Nephron progenitor cell (in vitro differentiated cells): ENCODE measurements at places on chromosomes 5 and 9.

DNA sequence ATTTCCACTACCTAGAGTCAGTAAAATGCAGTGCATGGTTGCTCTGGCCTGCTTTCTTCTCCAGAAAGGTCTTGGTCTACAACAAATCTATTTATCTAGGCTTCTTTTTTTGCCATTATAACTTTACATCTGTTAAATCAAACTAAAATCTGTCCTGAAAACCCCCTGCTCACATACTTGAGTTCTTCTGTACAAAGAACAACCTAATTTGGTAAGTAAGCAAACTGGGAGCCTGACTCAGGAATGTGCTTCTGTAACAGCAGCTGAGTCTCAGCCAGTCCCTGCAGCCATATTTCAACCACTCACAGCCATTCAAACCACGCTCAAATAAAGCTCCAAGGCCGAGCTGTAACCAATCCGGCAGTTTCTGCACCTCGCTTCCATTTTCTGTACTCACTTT, 95.8 kb downstream of the PLPP1 start:
- DNase-seq = no peak
- peaks cover 54% of the 10 kb centered on the region for H3K36me3 ChIP-seq
- peak overlapping the region; percentile 72 for H3K27ac ChIP-seq
- H3K27me3 ChIP-seq = no peaks in the 10 kb centered on the region

GRCh38 chr9:16601991-16602390, 268.5 kb downstream of the BNC2 start:
- no peaks in the 10 kb centered on the region for H3K36me3 ChIP-seq
- peaks cover 4% of the 10 kb centered on the region for H3K27me3 ChIP-seq
- no peaks in the 10 kb centered on the region for H3K4me1 ChIP-seq
- no peak overlapping the region for H3K4me3 ChIP-seq

GRCh38 chr5:143760131-143760505, 51.8 kb upstream of the HMHB1 start:
- no peaks in the 10 kb centered on the region for H3K36me3 ChIP-seq
- H3K27ac ChIP-seq = no peak overlapping the region
- no peak overlapping the region for H3K4me3 ChIP-seq
- no peak for DNase-seq
- peaks cover 3% of the 10 kb centered on the region for H3K27me3 ChIP-seq
- peaks cover 5% of the 10 kb centered on the region for H3K4me1 ChIP-seq

GRCh38 chr9:80968611-80969010, 720.7 kb downstream of the TLE1 start:
- H3K27me3 ChIP-seq = no peaks in the 10 kb centered on the region
- DNase-seq = no peak
- no peak overlapping the region for H3K4me3 ChIP-seq
- H3K4me1 ChIP-seq = peaks cover 34% of the 10 kb centered on the region
- H3K36me3 ChIP-seq = peaks cover 23% of the 10 kb centered on the region

DNA sequence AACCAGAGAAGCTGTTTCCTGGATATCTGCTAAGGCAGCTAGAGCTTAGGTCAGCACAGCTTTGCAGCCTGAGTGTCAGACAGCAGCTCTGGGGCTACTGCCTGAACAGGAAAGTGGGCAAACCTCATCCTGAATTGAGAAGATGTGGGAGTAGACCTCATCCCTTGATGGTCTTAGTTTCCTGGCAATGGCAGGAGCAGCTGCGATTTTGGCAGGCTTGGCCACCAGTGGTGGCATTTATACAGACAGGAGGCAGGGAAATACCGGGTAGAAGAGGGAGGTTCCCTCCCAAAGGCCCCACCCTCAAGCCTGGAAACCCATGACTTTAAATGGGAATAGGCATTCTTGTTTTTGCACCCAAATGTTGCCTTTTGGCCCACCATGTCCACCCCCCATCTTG, 69.7 kb downstream of the LIX1 start:
- no peak for DNase-seq
- H3K27me3 ChIP-seq = no peaks in the 10 kb centered on the region
- H3K4me1 ChIP-seq = peaks cover 13% of the 10 kb centered on the region
- H3K36me3 ChIP-seq = no peaks in the 10 kb centered on the region

DNA sequence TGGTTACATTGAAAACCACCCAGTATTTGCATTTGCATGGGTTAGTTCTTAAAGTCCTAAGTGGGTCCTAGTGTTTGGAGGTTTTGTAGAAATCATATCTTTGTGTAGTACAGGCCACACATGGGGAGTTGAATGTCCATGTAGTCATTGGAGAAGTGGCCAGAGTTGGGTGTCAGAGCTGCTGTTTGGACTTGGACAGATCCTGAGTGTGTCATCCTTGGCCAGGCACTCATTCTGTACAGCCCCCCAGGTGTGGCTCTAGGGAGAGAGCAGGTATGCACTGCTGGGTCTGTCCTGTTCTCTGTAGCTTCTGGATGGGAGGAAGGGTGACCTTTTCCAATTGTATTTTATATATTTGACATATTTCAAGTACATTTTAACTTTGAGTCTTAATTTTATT, 82.4 kb downstream of the IQGAP2 start:
- peaks cover 52% of the 10 kb centered on the region for H3K4me1 ChIP-seq
- peaks cover 5% of the 10 kb centered on the region for H3K36me3 ChIP-seq
- DNase-seq = no peak
- no peak overlapping the region for H3K4me3 ChIP-seq
- no peaks in the 10 kb centered on the region for H3K27me3 ChIP-seq

DNA sequence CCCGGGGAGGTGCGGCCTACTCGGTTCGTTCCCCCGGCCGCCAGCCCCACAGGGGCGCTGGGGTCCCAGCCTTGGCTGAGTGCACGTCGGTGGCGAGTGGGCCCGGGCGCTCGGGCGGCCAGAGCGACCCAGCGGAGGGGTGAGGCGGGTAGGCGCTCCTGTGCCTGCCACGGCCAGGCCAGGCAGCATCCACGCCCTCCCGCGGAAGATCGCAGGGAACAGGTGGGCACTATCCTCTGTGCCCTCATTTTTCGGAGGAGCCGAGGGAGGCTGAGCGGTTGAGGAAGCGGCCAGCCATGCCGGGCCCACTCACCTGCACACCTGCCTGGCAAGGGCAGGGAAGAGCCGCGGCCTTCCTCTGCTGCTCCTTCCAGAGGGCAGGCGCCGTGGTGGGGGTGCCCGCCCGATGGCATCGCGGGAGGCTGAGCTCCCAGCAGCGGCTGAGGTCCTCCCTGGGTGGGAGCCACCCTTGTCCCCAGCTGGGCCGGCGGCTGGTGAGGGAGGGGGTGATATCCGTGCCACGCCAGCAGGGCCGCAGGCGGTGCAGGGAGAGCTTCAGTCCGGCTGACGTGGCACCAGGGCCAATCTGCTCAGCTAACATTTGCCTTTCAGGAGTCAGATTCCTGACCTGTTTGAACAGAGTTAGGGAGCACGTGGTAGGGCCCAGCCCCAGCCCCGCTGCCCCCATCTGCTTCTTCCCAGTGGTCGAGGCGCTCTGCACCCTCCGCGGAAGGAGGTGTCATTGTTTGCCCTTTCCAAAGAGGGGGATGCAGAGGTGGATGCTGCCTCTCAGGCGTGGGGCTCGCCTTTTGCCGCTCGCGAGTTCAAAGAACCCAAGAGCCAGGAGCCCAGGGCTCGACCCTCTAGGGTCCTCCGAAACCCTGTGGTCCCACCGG, 1.6 kb upstream of the SEC16A start:
- H3K27ac ChIP-seq = no peak overlapping the region
- peaks cover 3% of the 10 kb centered on the region for H3K27me3 ChIP-seq
- H3K36me3 ChIP-seq = peaks cover 5% of the 10 kb centered on the region
- DNase-seq = peak; percentile 32
- peaks cover 46% of the 10 kb centered on the region for H3K4me1 ChIP-seq

DNA sequence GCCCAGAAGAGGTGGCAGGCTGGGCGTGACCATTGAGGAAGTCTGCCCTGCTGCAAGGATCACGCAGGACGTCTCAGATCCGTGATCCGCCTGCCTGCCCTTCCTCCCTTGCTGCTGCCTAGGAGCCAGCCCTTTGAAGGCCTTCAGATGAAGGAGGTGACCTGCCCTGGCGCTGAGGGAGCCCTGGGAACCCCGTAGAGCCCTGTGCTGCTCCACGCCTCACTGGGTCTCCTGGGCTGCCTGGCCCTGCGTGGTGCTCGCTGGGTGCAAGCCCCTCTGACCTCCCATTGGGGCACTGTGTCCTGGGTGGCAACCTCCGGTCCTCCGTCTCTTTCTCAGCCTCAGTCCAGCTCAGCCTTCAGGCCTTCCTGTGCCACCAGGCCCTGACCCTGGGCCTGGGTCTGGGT, 295.3 kb upstream of the IRX4 start:
- no peaks in the 10 kb centered on the region for H3K36me3 ChIP-seq
- no peak overlapping the region for H3K4me3 ChIP-seq
- peaks cover 63% of the 10 kb centered on the region for H3K4me1 ChIP-seq
- no peak for DNase-seq
- peaks cover 6% of the 10 kb centered on the region for H3K27me3 ChIP-seq

DNA sequence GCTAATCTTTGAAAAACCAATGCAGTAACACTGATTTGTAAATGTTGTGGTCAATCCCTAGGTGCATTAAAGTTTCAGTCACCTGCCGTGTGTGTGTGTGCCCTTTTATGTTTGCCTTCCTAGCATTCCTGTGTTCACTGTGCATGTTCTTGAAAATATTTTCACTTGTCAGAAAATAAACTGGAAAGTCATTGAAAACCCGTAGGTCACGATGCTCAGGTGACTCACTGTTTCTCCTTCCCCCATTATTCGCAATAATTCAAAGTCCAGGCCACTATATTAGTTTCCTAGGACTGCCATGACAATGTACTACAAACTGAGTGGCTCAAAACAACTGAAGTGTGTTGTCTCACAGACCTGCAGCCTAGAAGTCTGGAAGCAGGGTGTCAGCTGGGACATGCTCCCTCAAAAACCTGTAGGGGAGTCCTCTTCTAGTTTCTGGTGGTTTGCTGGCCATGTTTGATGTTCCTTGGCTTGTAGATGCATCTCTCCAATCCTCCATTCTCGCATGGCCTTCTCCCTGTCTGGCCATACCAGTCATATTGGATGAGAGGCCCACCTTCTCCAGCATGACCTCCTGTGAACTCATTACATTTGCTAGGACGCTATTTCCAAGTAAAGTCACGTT, 29.3 kb downstream of the MARVELD2 start:
- H3K4me1 ChIP-seq = no peaks in the 10 kb centered on the region
- H3K27me3 ChIP-seq = peaks cover 2% of the 10 kb centered on the region
- no peak overlapping the region for H3K4me3 ChIP-seq
- DNase-seq = no peak
- H3K27ac ChIP-seq = no peak overlapping the region
